ENCODE measurements at places on chromosomes 2 and 18.

- no peak for DNase-seq
Observed at GRCh38 chr2:111898703-111899514, 502 bp downstream of the MERTK start.

GRCh38 chr2:4718777-4719176 is 973.4 kb upstream of the SOX11 start:
- no peak for DNase-seq

DNA sequence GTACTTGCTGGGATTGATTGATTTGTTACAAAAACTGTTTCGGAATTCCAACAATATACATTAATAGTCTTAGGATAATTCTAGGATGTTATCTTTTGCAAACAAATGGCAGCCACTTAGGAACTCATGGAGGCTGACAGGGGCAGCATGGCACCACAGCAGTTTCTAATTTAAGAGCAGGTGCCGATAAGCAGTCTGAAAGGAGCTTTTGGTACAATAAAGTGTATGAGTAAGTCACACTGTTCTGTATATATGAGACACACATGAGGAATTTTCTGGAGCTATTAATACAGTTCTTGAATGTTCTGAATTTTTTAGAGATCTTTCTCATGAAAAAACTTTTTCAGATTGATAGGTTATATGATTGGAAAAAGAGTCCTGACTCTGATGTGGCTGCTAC is 52.2 kb downstream of the EIF5B start:
- no peak for DNase-seq

DNA sequence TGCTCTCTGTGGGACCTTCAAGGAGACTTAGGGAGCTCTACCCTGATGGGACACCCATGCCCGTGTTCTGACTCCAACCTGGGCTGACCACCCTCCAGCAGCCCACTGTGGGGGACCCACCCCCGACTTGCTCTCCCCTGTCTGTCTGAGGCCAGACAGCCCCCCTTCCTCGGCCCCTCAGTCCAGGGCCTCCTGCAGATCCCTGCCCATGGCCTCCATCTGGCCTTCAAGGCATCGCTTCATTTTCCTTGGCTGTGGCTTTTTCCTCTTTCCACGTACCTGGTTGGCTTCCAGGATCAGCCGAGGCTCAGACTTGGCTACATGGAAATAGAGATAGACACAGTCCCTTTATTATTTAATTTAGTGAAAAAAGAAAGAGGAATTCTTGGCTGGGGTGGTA is 290.0 kb downstream of the CYP26B1 start:
- no peak for DNase-seq

GRCh38 chr2:238174701-238175100 is 15.9 kb downstream of the ERFE start:
- DNase-seq: no peak

DNA sequence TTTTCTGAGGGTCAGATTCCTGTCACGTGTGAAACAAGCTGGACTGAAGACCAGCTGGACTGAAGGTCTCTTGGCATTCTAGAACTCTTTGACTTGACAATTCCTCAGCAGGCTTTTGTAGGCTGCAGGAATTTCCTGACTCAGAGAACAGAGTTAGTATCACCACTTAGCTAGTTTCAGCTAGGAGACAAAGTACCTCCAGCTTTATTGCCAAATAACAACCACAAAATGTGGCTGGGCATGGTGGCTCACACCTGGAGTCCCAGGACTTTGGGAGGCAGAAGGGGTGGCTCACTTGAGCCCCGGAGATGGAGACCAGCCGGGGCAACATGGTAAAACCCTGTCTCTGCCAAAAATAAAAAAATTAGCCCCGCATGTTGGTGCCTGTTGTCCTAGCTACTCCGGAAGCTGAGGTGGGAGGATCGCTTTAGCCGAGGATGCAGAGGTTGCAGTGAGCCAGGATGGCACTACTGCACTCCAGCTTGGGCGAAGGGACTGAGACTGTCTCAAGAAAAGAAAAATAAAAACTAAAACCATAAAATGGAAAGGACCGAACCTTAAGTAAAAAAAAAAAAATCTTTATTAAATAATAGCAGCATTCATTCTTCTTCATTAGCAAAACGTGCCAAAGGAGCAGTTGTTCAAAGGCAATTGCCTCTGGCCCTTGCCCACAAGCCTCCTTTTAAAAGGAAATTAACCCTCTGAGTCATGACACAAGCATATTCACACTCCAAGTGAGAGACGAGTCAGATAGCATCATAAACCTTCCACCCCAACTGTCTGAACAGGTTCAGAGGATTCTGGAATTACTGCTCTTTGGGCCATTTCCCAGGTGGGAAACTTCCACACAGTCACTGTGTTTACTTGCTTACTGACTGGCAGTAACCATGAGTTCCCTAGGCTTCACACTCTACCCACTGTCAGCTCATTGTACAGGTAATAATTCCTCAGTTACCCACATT is 88.9 kb downstream of the MYL12B start:
- no peak for DNase-seq

- DNase-seq: no peak
Observed at GRCh38 chr18:13914170-13914569, 1.2 kb downstream of the MC2R start.

Data from right renal cortex interstitium (tissue), 3 donors.